ENCODE measurements at places on chromosomes 3 and 15. TPM values are rescaled to one million over a fixed set of nuclear protein-coding genes. Genes with fewer than 3 reads are reported as not detected.
A peak's percentile ranks its signal among the peaks of the same experiment; 100 is the strongest.

- H3K4me3 ChIP-seq, result peak overlapping the region; percentile 88
- peak; percentile 32 for DNase-seq
- no peak overlapping the region for H3K27ac ChIP-seq
Observed at GRCh38 chr15:59657635-59658125, 365 bp upstream of the GTF2A2 start.

CYP11A1 gene
- total RNA-seq, result 21.0 TPM

ZNF660 gene
- total RNA-seq, result 18.4 TPM

CCRL2 gene
- 0.84 TPM for total RNA-seq
